ENCODE measurements at places on chromosomes 5 and 9. TPM values are rescaled to one million over a fixed set of nuclear protein-coding genes. Genes with fewer than 3 reads are reported as not detected.

DNA sequence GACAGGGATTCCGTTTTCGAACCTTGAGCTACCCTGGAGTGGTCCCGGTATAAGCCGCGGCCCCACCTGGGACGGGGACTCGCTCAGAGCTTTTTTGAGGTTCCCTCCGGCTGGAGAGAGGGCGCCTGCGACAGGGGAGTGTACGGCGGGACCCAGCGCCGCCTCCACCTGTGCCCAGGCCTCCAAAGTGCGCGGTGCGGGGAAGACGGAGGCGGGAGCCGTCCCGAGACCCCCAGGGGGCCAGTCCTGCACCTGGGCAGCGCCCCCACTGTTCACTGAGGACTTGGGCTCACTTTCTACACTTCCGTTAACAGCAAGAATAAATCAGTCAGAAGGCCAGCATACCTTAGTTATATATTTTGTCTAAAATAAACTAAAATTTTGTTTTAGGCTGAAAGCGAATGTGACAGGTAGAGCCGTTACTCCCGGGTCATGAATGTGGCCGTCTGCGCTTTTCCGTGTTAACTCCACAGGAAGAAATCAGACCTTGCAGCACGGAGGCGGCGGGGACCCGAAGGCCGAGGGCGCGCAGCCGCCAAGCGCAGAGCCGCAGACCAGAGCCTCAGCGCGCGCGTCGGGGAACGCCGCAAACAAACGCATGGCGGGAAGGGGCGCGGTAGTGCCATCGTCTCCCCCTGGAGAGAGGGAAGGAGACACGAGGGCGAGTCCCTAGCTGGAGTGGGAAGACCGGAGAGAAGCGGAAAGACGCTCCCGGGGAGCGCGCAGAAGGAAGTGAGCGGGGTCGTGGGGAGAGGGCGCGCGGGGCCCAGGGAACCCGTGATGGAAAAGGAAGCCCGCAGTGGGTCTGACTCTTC lies 14.1 kb downstream of the TRIM7 start:
- DNase-seq = peak; percentile 40
- peak overlapping the region; percentile 92 for H3K27ac ChIP-seq
- no peaks in the 10 kb centered on the region for H3K4me1 ChIP-seq
- no peaks in the 10 kb centered on the region for H3K27me3 ChIP-seq
- peak overlapping the region; percentile 72 for H3K4me3 ChIP-seq

DNA sequence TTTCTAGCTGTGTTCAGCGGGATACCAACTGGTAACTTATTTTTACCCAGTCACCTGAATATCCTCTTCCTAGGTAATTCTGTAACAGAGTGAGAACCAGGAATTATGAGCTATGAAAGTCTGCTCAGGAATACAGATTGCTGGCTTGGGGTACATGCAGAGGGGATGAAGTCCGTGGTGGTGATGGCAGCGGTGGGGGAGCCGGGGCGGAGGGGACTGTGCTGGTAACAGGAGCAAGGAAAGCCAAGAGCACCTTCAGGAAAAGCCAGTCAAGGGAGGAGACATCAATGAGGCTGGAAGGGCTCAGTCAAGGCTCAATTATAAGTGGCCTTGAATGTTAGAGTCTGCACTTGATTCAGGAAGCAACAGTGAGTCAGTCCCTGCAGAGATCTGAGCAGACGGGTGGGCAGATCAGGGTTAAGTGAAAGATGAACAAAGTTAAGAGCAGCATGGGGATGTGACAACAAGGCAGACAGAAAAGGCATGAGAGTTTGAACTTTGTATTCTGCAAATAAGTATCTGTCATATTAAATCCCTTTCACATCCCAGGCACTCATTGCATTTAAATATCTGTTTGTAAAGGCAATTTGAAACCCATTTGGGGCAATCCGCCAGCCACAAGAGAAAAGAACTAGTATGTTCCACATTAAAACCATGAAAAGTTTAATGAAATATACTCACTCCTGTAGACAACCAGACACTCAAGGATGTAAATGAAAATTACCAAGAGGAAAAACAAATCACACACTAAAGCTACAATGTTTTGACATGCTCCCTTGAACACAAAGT lies 101.2 kb downstream of the TTC39B start:
- no peaks in the 10 kb centered on the region for H3K36me3 ChIP-seq
- no peak overlapping the region for H3K27ac ChIP-seq
- no peaks in the 10 kb centered on the region for H3K27me3 ChIP-seq
- no peaks in the 10 kb centered on the region for H3K4me1 ChIP-seq

DNA sequence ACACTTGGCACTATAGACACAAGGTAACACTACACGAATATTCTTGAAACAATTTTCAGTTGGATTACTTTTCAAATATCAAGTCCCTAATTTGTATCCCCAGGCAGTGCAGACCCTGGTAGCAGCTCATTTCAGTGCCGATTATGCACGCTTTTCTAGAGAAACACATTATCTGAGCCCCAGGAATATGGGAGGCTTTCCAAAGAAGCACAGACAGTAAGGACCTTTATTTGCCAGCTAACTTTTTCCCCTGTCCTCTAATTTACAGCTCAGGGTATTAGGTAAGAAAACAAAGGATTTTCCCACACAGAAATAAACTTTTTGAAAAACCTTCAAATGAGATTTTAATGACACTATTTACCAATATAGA lies 852.3 kb upstream of the DMAC1 start:
- H3K27me3 ChIP-seq = no peaks in the 10 kb centered on the region
- H3K4me1 ChIP-seq = no peaks in the 10 kb centered on the region
- no peak overlapping the region for H3K4me3 ChIP-seq
- no peak for DNase-seq
- H3K27ac ChIP-seq = no peak overlapping the region

GFPT2 gene
- 72.1 TPM for total RNA-seq

DNA sequence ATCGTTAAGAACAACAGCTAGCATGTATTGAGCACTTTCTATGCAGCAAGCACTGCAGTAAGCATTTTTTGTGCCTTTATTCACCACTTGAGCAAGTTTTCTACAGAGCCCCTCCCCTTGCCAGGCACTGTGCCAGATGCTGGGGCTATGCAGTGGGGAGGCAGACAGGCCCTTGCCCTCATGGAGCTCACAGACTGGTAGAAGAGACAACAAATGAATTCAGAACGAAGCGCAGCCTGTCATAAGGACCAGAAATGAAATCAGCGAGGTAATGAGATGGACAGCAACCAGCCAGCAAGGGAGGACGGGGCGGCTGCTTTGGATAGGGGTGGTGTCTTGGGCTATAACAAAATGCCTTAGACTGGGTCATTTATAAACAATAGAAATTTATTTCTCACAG lies 68.8 kb downstream of the C9orf50 start:
- no peak overlapping the region for H3K4me3 ChIP-seq
- no peaks in the 10 kb centered on the region for H3K27me3 ChIP-seq
- no peak overlapping the region for H3K27ac ChIP-seq
- no peaks in the 10 kb centered on the region for H3K4me1 ChIP-seq
- peak; percentile 27 for DNase-seq

BOD1 gene
- 48.2 TPM for total RNA-seq

- no peak for DNase-seq
- no peaks in the 10 kb centered on the region for H3K27me3 ChIP-seq
- H3K27ac ChIP-seq = no peak overlapping the region
- no peak overlapping the region for H3K4me3 ChIP-seq
These were observed 16.7 kb downstream of the SLC36A1 start for GRCh38 chr5:151464101-151464500.

GRCh38 chr9:12095931-12096330 lies 597.3 kb upstream of the TYRP1 start:
- H3K4me1 ChIP-seq = no peaks in the 10 kb centered on the region
- DNase-seq = no peak
- H3K27ac ChIP-seq = no peak overlapping the region
- H3K36me3 ChIP-seq = no peaks in the 10 kb centered on the region

DNA sequence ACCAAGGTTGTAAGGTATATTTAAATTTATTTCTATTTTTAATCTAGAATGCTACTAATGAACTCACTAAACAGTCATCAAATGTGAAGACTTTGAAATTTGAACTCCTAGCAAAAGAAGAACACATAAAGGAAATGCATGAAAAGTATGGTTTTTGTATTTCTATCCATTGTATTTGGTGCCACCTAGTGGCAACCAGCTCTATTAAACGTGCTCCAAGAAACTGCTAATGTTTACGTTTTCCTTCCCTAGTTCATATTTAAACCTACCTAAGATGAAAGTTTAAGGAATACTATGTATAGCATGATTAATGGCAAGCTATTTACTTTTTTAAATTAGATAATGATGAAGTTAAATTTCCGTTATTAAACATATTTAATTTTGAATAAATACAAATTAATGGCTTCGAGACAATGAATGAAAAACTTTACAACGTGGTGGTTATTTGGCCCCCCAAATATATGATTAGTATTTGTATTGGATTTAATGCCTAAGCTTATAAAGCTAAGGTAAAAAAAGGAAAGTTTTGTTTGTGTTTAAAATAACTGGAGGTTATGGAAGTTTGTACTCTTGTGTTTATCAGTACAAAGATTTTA lies 115.9 kb upstream of the SH3GL2 start:
- no peaks in the 10 kb centered on the region for H3K36me3 ChIP-seq
- H3K27me3 ChIP-seq = no peaks in the 10 kb centered on the region
- no peak overlapping the region for H3K4me3 ChIP-seq

GRCh38 chr5:135008981-135009735 lies 24.9 kb downstream of the PITX1 start:
- H3K4me3 ChIP-seq = no peak overlapping the region
- H3K27ac ChIP-seq = no peak overlapping the region
- no peaks in the 10 kb centered on the region for H3K36me3 ChIP-seq
- H3K27me3 ChIP-seq = no peaks in the 10 kb centered on the region

DNA sequence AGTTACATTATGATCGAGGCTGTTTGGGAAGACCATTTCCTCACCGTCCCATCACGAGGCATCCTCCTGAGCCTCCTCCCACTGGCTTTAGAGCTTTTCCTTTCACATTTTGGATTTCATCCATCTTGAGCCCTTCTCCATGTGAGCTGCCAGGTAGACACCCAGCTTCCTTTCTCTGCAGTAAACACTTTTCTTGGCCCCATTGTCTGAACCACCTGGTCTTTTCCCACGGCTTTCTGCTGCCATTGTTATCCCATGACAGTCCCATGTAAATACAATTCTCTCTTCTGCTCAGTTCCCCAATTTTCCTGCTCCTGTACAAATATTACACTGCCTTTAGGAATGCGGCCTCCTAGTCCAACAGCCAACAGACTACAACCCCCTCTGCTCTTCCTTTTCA lies 24.1 kb downstream of the UBE2QL1 start:
- DNase-seq = no peak
- H3K27ac ChIP-seq = no peak overlapping the region
- no peak overlapping the region for H3K4me3 ChIP-seq
- H3K4me1 ChIP-seq = no peaks in the 10 kb centered on the region

GRCh38 chr5:168114444-168115017 lies 176.9 kb upstream of the WWC1 start:
- no peaks in the 10 kb centered on the region for H3K4me1 ChIP-seq
- DNase-seq = no peak
- no peak overlapping the region for H3K4me3 ChIP-seq
- no peaks in the 10 kb centered on the region for H3K27me3 ChIP-seq
- no peaks in the 10 kb centered on the region for H3K36me3 ChIP-seq
- no peak overlapping the region for H3K27ac ChIP-seq

DNA sequence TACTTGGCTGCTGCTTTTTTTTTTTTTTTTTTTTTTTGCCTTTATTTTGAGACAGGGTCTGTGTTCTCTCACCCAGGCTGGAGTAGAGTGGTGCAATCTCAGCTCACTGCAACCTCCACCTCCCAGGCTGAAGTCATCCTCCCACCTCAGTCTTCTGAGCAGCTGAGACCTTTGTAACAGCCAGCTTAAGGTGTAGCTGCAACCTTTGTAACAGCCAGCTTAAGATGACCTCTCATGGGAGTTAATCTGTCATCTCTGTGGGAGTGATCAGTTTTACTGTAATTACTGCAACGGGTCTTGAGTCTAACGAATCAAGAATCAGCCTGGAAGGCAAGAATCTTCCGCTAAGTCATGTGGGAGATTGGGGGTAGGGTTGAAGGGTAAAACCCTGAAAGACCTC lies 31.6 kb upstream of the SNX2 start:
- H3K4me1 ChIP-seq = no peaks in the 10 kb centered on the region
- no peaks in the 10 kb centered on the region for H3K36me3 ChIP-seq

GRCh38 chr5:38695021-38695958 lies 138.8 kb upstream of the LIFR start:
- no peaks in the 10 kb centered on the region for H3K27me3 ChIP-seq
- H3K36me3 ChIP-seq = no peaks in the 10 kb centered on the region
- no peaks in the 10 kb centered on the region for H3K4me1 ChIP-seq
- no peak overlapping the region for H3K4me3 ChIP-seq
- no peak overlapping the region for H3K27ac ChIP-seq
- DNase-seq = no peak

GRCh38 chr9:113988385-113989016 lies 89.6 kb downstream of the AMBP start:
- no peak for DNase-seq
- H3K4me1 ChIP-seq = no peaks in the 10 kb centered on the region
- H3K4me3 ChIP-seq = no peak overlapping the region
- no peaks in the 10 kb centered on the region for H3K36me3 ChIP-seq
- no peaks in the 10 kb centered on the region for H3K27me3 ChIP-seq

F2RL2 gene
- total RNA-seq = 1.3 TPM

DNA sequence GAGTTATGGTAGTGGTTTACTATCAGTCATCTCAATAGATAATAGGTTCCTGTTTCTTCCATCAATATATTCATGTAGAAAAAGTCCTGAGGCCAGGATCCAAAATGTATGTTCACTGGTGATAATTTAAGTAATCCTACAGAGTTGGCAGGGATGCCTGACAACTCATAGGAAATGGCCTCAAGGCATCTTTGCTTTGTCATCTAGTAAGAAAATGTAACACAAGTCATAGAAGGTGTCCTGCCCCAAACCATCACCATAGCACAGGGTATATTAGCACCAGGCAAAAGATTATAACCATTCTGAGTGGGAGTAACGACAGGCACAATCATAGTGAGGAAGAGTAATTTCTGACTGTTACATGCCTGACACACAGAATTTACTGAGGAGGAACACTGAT lies 257.0 kb downstream of the TMEM167A start:
- H3K36me3 ChIP-seq = no peaks in the 10 kb centered on the region
- DNase-seq = no peak
- no peaks in the 10 kb centered on the region for H3K27me3 ChIP-seq
- no peaks in the 10 kb centered on the region for H3K4me1 ChIP-seq

DNA sequence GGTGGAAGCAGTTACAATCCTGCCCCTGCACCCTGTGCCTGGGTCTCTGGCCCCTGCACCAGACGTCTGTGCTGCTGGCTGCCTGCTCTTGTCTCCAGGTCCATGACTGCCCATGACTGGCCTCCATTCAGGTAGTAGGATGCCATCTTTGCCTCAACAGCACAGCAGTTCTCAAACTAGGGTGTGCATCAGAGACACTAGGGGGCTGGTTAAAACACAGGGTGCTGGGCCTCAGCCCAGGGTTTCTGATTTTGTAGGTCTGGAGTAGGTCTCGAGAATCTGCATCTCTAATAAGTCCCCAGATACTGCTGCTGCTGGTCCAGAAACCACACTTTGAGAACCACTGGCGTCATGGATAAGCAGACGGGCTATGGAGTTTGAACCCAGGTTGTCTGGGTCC lies 24.0 kb downstream of the COL15A1 start:
- no peak for DNase-seq
- H3K4me1 ChIP-seq = no peaks in the 10 kb centered on the region
- H3K27ac ChIP-seq = no peak overlapping the region
- H3K36me3 ChIP-seq = no peaks in the 10 kb centered on the region

PRELID2 gene
- 21.8 TPM for total RNA-seq

Data from uterus (tissue), 4 donors.